Kidney epithelial cell (primary cell): ENCODE measurements at places on chromosomes 11 and 22.
A peak's percentile ranks its signal among the peaks of the same experiment; 100 is the strongest.

DNA sequence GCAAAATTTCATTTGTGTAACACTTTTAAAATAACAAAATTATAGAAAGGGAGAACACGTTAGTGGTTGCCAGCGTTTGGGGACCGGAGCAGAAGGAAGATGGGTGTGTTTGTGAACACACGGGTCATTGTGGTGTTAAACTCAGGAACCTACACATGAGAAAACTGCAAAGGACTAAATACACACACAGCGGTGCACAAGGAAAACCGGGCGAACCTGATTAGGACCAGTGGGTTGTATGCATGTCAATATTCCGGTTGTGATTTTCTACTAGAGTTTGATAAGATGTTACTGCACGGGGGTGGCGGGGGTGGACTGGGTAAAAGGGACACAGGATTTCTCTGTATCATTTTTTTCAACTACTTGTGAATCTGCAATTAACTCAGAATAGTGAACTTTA is 351.2 kb downstream of the OPCML start:
- DNase-seq: no peak

- no peak for DNase-seq
Observed at GRCh38 chr11:6319001-6319703, 1.1 kb downstream of the CAVIN3 start.

DNA sequence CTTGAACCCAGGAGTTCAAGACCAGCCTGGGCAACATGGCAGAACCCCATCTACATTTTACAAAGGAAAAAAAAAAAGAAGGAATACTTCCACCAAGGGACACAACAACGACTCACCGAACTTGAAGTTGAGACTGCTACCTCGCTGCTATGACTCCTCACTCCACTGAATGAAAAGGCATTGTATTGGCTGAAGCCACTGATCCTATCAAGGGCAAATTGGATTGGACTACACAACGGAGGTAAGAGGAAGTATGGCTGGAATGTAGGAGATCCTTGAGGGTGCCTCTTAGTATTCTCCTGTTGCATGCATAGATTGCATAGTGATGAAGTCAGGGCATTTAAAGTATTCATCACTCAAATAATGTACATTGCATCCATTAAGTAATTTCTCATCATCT is 97.9 kb downstream of the CWF19L2 start:
- DNase-seq: no peak

GRCh38 chr11:117002639-117003299 is 95.5 kb downstream of the SIK3 start:
- no peak for DNase-seq

DNA sequence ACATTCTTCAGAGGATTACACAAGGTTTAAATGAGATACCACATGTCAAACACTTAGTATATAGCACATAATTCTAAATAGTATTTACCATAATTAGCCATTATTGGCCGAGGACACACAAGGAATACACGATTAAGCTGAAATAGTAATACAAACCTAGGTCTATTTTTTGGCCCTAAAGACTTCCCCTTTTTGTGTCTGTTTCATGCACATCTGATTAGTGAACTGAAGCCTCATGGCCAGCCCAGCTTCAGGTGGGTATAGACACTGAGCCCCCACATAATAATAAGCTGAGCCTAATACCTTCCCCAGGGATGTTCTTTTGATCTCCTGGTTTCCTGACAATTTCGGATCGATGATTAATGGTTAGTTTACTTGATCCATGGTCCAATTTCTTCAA is 2.1 kb downstream of the GLYATL1B start:
- no peak for DNase-seq

- no peak for DNase-seq
Observed at GRCh38 chr11:118436639-118437207, 431 bp downstream of the KMT2A start.

- no peak for DNase-seq
Observed at GRCh38 chr11:125429174-125429707, 66.8 kb downstream of the FEZ1 start.

DNA sequence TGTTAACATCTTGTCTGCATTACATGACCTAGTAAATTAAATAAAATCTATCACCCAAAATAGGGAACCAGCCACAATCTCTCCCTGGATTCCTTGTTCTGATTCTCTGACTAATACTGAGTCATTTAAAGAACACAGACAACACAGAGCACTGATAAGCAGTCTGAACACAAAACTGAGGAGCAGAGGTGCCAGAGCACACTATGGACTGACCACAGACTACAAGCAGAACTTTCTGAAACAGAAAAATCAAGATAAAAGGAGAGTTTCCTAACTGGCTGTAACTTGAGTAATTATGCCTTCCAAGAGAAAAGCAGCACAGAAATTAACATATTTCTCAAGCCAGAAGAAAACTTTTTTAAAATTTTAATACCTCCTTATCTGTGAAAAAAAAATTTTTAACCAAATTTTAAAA is 128.8 kb downstream of the SGSM3 start:
- peak; percentile 88 for DNase-seq

DNA sequence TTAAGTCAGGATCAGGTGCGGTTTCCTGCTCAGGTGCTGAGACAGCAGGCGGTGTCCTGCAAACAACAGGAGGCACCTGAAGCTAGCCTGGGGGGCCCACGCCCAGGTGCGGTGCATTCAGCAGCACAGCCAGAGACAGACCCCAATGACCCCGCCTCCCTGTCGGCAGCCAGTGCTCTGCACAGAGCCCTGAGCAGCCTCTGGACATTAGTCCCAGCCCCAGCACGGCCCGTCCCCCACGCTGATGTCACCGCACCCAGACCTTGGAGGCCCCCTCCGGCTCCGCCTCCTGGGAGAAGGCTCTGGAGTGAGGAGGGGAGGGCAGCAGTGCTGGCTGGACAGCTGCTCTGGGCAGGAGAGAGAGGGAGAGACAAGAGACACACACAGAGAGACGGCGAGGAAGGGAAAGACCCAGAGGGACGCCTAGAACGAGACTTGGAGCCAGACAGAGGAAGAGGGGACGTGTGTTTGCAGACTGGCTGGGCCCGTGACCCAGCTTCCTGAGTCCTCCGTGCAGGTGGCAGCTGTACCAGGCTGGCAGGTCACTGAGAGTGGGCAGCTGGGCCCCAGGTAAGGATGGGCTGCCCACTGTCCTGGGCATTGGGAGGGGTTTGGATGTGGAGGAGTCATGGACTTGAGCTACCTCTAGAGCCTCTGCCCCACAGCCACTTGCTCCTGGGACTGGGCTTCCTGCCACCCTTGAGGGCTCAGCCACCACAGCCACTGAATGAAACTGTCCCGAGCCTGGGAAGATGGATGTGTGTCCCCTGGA is at the start of gene MYO7A:
Gene MYO7A, plus strand, starts transcription at position 327 of the 772 bp plus-strand sequence. CDS start 2,389 bp downstream, outside the sequence.
- DNase-seq: peak; percentile 29

DNA sequence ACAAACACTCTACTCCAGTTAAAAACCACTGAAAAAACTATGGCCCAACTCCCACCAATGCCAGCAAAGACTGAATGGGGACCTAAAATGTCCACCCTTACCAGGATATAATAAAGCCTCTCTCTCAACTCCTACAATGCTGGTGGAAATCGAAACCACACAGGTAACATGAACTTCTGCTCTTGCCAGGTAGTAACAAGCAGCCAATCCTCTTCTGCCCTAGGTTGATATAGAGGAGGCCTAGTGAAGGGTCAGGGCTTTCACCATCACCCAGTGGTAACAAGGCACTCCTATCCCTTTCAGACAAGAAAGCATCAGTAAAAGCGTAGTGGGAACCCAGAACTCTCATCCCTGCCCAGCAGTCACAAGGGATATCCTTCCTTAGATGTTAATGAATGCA is 22.6 kb downstream of the DCUN1D5 start:
- no peak for DNase-seq

DNA sequence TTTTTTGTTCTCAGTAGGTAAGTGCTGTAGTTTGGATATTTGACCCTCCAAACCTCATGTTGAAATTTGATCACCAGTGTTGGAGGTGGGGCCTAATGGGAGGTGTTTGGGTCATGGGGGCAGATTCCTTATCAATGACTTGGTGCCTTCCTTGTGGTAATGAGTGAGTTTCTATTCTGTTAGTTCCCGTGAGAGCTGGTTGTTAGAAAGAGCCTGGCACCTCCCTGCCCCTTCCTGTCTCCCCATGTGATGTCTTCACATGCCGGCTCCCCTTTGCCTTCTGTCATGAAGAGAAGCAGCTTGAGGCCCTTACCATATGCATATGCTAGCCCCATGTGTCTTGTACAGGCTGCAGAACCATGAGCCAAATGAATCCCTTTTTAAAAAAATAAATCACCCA is 138.3 kb downstream of the TMEM135 start:
- no peak for DNase-seq

DNA sequence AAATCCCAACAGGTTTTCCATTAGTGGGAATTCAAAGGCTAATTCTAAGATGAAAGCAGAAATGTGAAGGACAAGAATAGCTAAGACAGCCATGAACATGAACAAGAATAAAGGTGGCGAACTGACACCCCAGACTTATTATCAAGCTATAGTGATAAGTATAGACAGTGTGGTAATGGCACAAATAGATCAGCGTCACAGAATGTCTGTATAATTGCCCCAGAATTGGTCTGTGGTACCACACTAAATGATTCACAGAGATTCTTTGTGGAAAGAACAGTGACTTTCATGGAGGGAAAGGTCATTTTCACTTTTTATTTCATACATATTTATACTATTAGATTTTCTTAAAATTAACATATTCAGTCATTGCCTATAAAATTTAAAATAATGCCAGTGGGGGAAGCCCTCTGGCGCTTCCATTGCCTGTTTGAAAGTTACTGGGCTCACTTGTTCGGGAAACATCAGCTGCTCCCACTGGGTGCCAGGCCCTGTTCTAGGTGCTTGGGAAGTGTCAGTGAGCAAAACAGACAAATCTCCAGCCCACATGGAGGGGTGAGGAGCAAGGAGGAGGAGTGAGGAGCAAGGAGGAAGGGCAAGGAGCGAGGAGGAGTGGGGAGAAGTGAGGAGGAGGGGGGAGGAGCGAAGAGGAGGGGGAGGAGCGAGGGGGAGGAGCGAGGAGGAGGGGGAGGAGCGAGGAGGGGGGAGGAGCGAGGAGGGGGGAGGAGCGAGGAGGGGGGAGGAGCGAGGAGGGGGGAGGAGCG is 11.3 kb upstream of the NLRP6 start:
- DNase-seq: no peak

DNA sequence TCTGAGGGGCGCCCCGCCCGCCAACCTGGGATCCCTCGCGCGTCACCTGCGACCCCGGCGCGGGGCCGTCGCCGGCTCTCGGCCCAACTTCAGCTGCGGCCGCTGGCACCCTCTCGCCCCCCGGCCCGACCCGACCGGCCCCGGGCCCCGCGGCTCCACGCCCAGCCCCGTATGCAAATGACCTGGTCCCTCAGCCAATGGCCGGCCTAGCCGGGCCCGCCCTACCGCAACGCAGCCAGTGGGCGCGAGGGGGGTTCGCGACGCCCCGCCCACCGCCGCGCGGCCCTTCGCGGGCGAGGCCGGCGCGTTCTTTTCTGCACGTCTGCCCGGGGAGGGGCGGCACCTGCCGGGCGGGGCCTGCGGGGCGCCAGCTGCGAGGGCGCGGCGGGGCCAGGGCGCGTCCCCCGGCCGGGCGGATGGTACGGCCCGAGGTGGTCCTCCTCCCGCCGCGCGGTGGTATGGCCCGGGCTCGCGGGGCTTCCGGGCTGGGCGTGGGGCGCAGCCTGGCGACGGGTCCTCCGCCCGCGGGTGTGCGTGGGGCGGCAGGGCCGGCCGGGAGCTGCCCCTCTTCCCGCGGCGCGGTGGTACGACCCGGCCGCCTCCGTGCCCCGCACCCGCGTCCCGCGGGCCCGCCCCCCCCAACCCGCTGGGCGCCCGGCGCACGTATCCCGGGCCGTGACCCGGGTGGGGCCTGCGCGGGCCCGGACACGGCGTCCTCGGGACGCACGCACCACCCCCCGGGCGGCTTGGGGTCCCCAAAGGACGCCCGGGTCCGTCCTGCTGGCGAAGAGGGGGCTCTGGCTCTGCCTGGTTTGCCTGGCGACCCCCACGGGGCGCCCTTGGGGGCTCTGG is 7.7 kb upstream of the PHRF1 start:
- DNase-seq: peak; percentile 70

DNA sequence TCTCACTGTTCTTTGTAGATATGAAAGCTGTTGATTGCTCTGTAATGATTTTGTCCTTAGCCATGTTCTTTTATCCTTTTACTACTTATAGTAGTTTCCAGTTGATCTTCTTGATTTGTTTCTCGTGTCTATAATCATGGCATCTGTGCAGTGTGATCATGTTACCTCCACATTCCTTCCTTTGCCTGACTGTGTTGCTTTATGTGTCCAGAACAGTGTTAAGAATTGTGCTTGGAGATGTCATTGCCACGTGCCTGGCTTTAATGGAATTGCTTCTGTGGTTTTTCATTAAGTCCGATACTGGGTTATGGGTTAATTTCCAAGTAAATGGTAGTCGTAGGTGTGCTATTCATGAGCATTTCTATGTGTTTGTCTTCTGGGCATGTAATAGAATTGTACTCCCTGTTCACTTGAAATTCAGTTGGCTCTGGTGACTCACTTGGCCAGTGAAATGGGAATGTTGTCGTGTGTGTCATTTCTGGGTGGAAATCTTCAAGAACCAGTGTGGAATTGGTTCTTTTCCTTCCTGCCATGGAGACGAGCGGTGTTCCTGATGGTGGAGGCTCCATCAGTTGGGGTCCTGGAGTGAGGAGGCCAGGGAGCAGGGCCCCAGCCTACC is 6.8 kb downstream of the GTSE1 start:
- peak; percentile 14 for DNase-seq

DNA sequence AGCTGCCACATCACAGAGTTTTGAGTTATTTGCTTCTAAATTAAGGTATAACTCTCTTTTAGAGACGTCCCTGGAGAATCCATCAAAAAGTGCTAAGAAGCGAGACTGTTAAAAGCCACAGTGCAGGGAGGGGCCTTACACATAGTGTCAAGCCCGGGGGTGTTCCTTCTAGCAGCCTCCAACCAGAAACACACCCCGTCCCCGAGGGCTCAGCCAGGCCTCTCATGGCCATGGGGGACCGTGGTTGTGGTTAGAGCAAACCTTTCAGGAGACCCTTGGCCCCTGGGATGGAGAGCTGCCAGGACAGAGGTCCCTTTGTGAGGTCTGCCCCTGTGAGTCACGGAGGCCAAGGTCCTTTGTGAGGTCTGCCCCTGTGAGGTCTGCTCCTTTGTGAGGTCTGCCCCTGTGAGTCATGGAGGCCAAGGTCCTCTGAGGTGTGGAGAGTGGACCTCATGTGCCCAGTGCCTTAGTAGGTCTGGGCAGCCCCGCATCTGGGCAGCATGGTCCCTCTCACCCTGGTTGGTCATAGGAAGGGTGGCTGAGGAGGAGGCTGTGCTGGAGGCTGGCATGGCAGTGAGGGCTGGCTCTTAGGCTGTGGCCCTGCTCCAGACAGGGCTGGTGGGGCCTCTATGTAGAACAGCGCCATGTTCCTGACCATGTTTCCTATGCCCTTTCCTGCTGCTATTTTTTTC is 5.4 kb downstream of the GNAZ start:
- no peak for DNase-seq

- no peak for DNase-seq
Observed at GRCh38 chr11:75706260-75706729, 11.3 kb upstream of the MOGAT2 start.

- no peak for DNase-seq
Observed at GRCh38 chr22:48416396-48417224, 1411.1 kb downstream of the BRD1 start.

- DNase-seq: no peak
Observed at GRCh38 chr22:41799486-41800347, 762 bp upstream of the CCDC134 start.
